ENCODE measurements at places on chromosomes 1 and 21.
A peak's percentile ranks its signal among the peaks of the same experiment; 100 is the strongest.

DNA sequence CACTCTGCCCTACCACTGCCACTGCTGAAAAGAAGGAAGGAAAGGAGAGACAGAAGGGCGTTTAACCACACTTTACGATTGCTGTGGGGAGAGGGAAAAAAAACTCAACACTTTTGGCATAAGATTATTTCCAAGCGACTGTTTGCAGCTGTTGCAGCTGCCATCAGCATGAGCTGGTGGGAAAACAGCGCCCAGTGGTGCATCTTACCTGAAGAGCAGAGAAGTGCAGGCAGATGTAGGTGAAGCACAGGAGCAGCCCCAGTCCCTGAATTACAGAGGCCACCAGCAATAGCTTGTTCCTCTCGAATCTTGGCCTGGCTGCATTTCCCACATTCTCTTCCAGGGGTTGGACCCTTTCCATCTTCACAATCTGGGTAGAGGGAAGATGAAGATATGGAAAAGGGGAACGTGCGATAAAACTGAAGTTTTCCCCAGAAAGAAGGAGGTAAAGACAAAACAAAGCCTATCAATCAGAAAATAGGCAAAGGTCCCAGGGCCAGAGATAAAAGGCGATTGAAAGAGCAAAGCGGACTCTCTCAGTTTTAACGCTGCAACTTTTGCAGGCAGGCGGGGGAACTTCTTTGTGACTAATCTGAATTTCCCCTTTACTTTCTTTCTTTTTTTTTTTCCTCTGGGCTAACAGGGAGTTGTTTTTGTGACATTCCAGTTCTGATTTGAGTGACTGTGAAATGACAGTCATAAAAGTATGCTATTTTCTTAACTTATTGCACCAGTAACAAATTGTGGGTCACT, at the start of gene TNFSF4:
TNFSF4 (minus strand) TSS at position 516 of the 753 bp plus-strand sequence; CDS start at position 361, 155 bp downstream.
- H3K36me3 ChIP-seq = no peaks in the 10 kb centered on the region
- DNase-seq = no peak
- no peaks in the 10 kb centered on the region for H3K4me1 ChIP-seq
- no peak within 1 kb of the TSS for H3K27ac ChIP-seq
- no peak within 1 kb of the TSS for H3K4me3 ChIP-seq

- no peaks in the 10 kb centered on the region for H3K36me3 ChIP-seq
- no peaks in the 10 kb centered on the region for H3K27me3 ChIP-seq
- no peak overlapping the region for H3K4me3 ChIP-seq
- no peaks in the 10 kb centered on the region for H3K4me1 ChIP-seq
These were observed 6.2 kb downstream of the MAP1LC3C start for GRCh38 chr1:241992734-241993133.

DNA sequence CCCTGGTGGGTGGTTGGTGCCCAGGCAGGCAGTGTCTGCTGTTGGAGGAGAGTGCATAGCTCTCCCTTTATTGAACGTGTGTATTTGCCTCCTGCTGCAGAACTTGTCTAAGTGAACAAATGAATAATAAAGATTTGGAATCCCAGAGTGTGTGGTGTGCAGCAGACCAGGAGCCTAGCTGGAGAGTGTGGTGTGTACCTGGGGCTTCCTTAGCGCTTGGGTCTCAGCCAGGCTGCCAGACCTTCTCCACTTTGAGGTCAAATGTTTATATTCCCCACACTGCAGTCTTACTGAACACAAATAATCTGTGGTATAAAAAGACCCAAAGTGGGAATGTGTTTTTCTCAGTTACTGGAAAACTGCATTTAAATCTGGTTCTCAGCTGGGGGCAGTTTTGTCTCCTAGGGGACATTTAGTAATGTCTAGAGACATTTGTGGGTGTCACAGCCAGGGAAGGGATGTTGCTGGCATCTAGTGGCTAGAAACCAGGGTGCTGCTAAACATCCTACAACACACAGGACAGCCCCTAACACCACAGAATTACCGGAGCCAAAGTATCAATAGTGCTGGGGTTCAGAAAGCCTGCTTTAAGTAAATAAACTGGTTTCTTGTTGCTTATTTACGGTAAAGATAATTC, 23.6 kb downstream of the SLC37A1 start:
- no peak for DNase-seq
- no peaks in the 10 kb centered on the region for H3K36me3 ChIP-seq
- H3K4me3 ChIP-seq = no peak overlapping the region

DNA sequence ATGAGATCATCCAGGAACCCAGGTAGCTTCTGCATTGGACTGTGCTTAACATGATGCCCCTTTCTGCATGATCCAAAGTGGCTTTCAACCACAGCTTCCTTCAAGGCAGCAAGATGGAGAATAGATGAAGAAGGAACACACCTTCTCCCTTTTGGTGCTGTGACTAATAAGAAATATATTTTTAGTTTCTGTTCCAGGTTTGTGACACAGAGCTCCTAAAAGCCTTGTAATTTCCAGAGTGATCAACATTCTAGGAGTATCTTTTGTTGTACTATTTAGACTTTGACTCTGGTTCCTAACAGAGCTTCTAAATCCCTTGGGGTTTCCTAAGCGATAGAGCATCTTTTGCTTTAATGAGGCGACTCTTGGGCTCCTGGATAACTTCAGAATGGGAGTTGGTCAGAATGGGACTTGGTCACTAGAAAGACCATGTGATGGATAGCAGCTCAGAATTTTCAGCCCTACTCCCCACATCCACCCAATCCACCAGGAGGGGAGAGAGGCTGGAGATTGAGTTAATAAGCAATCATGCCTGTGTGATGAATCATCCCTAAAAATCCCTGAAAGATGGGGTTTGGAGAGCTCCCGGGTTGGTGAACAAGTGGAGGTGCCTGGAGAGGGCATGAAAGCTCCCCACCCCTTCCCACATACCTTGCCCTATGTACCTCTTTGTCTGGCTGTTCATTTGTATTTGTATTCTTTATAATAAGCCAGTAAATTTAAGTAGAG, 134.8 kb downstream of the FGGY start:
- H3K4me1 ChIP-seq = no peaks in the 10 kb centered on the region
- no peak for DNase-seq
- peak overlapping the region; percentile 71 for H3K27ac ChIP-seq
- H3K27me3 ChIP-seq = no peaks in the 10 kb centered on the region

- no peak for DNase-seq
- H3K27me3 ChIP-seq = no peaks in the 10 kb centered on the region
- H3K4me3 ChIP-seq = no peak overlapping the region
- H3K27ac ChIP-seq = no peak overlapping the region
These were observed 96.8 kb downstream of the LACTBL1 start for GRCh38 chr1:22875841-22876240.
